ENCODE measurements at places on chromosomes 6 and 20.

- no peak for DNase-seq
Observed at GRCh38 chr6:168061269-168062210, 17.5 kb downstream of the FRMD1 start.

GRCh38 chr6:139545206-139546105 lies 171.0 kb upstream of the CITED2 start:
- DNase-seq: no peak

GRCh38 chr6:34615574-34616226 lies 59.6 kb upstream of the SPDEF start:
- DNase-seq: no peak

GRCh38 chr20:17662333-17663039 lies 19.6 kb downstream of the RRBP1 start:
- DNase-seq: no peak

- no peak for DNase-seq
Observed at GRCh38 chr6:108337721-108338120, 42.9 kb downstream of the AFG1L start.

- DNase-seq: no peak
Observed at GRCh38 chr6:17281497-17282481, 628 bp downstream of the RBM24 start.

DNA sequence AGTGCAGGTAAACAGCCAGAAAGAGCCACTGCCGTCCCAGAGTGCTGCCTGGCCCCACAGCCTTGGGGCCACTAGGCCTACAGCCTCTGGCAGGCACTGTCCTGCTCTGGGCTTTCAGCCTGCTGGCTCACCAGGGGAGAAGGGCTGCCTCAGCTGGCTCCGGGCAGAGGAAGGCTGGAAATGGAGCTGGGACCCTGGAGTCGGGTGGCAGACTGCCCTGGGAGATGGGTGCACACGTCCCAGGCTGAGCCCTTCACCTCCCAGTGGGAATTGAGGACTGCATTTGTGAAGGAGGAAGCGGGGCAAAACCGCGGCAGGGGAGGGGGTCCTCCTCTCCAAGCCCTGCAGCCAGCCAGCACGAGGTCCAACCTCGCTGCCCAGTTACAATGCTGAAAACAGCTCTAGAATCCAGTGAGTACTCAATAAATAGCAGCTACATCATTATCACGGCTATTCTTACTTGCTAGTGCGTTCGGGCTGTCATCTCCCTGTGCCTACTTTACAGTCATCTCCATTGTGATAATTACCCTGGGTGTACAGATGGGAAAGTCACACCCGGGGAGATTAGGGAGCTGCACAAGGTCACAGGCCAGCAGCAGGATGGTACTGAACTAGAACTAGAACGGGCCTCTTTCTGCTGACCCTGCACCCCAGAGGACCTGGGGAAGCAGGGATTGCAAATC lies 13.1 kb downstream of the ACSS1 start:
- no peak for DNase-seq

GRCh38 chr6:75065523-75065922 lies 140.3 kb downstream of the COL12A1 start:
- no peak for DNase-seq

- no peak for DNase-seq
Observed at GRCh38 chr6:134398453-134398852, 80.5 kb upstream of the SGK1 start.

- no peak for DNase-seq
Observed at GRCh38 chr6:157929765-157930319, 51.8 kb upstream of the SYNJ2 start.

DNA sequence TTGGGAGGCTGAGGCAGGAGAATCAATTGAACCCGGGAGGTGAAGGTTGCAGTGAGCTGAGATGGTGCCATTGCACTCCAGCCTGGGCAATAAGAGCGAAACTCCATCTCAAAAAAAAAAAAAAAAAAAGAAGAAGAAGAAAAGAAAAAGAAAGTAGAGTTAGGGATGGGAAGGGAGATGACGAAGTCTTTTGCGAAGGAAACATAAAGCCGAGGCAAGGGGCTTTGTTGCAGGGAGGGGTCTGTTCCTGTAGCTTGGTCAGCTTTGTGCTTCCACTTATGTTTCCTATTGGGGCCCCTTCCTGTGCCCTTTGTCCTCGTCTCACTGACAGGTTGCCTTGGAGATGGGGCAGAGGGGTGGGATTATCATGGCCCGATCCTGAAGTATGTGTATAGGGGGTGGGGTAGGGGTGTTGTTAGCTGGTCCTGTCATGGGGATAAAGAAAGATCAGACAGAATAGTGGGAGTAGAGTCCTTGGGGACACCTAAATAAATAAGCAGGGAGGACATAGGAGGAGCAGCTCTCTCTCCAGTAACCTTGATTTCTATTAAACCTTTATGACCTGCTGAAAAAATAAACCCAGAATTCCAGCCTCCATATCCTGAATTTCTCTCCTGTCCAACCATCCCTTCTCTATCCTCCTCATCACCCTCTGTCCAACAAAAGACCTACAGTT lies 1.1 kb upstream of the CLIC1 start:
- no peak for DNase-seq
